ENCODE measurements at places on chromosomes 1 and 21. TPM values are rescaled to one million over a fixed set of nuclear protein-coding genes. Genes with fewer than 3 reads are reported as not detected.

- DNase-seq, result no peak
Observed at GRCh38 chr1:205448540-205449253, 7.1 kb downstream of the BLACAT1 start.

- DNase-seq, result peak; percentile 69
Observed at GRCh38 chr1:106621853-106622252, 434.6 kb upstream of the PRMT6 start.

- no peak for DNase-seq
Observed at GRCh38 chr1:30969903-30970302, 61.3 kb upstream of the SDC3 start.

DNA sequence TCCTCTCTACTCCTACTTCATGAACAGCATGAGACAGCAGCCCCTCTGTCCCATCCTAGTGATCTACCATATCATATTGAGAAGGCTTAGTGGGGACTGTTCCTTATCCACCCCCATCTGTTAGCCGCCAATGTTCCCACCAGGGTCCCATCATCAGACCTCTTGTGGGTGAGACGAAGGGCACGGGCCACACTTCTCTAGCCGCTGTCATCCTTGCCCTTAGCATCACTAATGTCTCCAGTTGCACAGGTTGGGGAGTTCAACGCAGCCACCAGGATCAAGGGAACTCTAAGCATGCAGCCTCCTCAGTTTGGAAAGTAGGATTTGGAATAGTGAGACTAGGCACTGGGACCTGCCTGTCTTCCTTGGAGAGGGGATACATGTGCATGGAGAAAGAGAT lies 20.1 kb downstream of the INKA2 start:
- no peak for DNase-seq

DNA sequence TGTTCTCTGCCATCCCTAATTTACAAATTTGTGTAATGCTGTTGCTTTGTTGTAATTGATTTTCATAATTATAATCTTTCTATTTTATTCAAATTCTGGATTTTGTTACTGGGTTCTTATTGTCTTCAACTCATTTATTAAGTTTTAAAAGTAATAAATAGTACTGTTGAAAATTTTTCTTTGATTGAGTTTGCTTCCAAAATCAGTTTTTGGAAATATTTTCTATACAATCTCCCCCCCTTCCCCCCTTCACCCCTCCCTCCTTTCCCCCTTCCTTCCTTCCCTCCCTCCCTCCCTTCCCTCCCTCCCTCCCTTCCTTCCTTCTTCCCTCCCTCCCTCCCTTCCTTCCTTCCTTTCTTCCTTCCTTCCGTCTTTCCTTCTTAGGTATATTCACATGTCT lies 6.0 kb upstream of the TMPRSS15 start:
- DNase-seq, result no peak

GRCh38 chr21:15506086-15506485 lies 223.7 kb upstream of the USP25 start:
- DNase-seq, result no peak

The GPR25 gene
- not detected for total RNA-seq

DNA sequence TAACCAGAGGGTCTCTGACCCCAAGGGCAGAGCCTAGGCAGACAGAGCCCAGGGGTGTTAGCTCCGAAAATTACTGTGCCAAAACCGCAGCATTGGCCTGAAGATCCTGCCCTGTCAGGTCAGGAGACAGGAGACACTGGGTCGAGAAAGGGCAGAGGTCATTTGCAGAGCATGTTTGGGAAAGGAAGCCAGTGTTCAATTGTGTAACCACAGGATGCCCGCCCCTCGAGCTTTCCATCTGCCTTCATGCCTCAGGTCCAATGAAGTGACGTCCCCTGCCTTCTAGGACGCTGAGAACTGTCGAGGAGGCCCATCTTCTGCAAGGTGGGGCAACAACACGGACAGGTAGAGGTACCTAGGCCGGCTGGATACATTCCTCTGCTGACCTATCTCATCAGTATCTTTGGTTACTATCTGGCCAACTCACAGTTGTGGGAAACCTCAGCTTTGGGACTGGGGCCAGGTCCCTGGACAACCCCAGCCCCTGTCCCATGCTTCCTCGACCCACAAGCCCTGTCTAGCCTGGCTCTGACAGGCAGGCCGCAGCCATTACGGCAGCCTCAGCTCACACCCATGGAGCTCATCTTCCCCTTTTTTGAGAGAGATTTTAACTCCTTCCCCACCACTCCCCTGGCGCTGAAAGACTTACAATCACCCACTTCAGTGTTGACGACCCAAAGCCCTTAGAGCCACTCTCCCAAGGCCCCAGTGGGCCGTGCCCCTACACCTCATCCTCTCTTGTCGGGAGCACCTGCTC lies 1.3 kb downstream of the ARL8A start:
- DNase-seq, result no peak

The GTF2B gene
- total RNA-seq, result 36.3 TPM

DNA sequence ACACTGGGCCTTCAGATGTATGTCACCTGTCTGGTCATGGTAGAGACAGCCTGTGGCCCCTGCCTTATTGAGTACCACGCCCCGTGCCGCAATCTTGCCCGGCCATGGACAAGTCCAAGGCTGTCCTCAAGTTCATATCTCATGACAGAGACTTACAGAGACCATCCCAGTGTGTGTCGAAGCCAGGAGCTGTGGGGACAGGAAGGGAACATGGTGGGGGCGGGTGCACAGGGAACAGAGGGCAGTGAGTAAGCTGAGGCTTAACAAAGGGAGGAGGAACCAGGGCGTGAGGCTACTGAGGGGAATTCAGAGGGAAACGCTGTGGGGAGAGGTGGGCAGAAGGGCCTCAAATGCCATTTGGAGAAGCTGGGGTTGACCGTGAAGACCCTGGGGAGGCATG lies 75.8 kb downstream of the ALPL start:
- DNase-seq, result no peak

DNA sequence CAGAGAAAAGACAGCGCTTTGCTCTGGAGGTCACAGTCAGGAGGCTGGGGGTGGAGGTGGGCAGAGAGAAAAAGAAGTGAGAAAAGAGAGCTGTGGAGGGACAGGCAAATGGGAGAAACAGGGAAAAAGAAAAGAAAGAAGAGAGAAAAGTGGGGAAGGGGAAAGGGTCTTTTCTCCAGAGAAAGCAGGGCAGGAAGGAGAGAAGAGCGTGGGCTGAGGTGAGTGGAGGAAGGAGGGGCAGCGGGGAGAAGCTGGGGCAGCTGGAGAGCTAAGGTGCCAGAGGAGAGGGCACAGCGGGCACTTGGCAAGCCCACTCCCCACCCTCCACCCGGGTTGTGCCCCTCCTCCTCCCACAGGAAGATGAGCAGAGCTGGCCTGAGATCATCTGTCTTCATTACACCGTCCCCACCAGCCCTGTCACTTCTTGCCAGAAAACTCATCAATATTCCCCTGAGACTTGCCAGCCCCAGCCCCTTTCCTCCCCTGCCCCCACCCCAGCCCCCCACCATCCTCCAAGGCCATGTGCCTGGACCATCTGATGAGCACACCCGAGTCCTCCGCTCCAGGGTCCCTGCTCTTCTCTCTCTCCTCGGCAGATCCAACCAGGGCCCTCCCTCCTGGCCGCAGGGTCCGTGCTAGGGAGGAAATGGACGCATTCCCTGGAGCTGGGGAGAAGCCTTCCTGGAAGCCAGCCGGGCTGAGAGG lies 17.0 kb upstream of the BLACAT1 start:
- no peak for DNase-seq

All from kidney epithelial cell (primary cell).